ENCODE measurements at places on chromosomes 12 and 14. TPM values are rescaled to one million over a fixed set of nuclear protein-coding genes. Genes with fewer than 3 reads are reported as not detected.

GRCh38 chr12:99267038-99267437 is 380.5 kb upstream of the GARIN6 start:
- DNase-seq = no peak

DNA sequence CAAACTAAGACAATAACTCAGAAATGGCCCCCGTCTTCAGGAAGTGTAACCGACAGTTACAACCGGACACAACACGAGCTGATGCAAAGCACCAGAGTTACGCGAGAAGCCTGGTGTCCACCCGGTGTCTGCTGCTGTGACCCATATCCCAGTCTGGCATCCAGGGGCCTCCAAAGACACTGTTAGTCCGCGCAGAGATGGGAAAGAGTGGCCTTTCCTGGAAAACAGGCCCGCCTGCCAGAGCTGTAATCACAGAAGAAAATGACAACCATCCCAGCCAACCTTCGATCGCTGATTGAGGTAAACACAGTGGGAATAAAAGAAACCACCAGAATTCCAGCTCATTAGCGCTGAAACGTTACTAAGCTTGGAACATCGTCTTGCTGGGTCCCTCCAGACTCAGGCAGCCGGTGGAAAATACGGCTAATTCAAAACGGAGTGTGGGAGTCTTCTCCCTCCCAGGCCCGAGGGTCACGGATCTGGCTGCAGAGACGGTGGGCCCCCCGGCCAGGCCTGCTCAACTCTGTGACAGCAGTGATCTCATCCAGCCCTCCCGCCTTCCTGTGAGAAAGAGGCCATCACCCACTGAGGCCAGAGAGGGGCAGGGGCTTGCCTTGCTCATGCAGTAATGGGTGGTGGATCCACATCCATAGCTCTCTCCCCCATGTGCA is 273.9 kb upstream of the RTL1 start:
- no peak for DNase-seq

GRCh38 chr12:121781998-121782979 is 11.2 kb downstream of the RHOF start:
- DNase-seq = no peak

GRCh38 chr12:65189028-65189718 is 19.8 kb downstream of the LEMD3 start:
- no peak for DNase-seq

DNA sequence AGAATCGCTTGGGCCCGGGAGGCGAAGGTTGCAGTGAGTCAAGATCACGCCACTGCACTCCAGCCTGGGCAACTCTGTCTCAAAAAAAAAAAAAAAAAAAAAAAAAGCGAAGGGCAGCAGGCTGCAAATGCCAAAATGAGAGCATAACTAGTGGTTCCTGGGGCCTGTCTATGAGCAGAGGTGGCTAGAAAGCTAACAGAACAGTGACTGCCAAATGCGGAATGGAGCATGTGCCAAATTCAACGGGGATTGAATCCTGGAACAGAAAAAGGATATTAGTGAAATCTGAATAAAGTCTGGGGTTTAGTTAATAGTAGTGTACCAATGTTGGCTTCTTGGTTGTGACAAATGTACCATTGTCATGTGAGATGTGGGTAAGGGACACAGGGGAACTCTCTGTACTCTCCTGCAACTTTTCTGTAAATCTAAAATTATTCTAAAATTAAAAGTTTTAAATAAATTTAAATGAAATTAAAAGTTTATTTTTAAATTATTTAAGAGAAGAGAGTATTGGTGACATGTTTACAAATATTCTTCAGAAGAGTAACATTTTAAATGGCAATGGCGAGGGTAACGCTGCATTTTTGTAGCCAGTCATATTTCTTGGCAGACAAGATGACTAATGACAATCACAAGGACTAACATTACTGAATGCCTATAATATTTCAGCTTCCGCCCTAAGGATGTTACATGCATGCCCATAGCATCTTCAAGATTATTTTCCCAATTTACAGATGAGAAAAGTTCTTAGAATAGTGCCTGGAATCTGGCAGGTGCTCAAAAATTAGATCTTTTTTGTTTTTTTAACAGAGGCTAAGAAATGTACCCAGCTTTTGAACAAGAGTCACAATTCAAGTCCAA is 28.9 kb upstream of the NUDT4 start:
- no peak for DNase-seq

DNA sequence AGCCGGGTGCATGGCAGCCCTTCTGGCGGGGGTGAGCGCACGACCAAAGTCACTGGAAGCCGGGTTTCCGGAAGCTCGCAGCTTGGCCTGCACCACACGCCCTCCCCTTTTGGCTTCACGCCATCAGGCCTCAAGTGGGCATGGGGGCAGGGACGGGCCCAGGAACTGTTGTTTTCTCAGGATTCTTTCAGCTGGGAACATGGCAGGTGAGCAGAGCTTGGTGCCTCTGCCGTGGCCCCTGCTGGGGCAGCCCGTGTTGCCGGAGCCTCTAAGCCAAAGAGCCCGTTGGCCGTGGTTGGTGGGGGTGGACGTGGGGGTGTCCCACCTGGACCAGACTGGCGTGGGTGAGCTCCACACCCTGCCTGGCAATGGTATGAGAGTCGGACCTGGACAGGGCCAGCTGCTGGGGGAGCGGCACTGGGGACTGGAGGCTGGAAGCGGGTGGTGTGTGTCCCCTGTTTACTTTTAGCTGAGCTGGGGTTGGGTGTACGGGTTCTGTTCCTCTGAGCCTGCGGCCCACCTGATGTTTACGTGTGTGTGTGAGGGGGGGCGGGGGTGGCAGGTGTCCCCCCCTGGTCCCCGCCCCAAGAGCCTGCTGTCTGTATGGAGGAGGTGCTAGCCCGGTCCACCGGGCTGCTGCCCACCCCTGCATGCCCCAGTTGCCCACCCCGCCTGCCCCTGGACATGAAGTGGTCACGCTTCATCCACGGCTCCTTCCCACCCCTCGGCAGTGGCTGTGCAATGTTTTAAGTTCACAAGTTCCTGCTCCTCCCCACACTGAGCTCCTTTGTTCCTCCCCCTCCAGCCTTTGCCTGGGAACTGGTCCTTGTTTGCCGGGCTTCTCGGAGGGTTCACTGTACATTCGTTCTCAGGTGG is 28.7 kb upstream of the PLD4 start:
- no peak for DNase-seq

- peak; percentile 25 for DNase-seq
These were observed 35.7 kb downstream of the LGR5 start for GRCh38 chr12:71475280-71475679.

LHX5 gene
- total RNA-seq = 0.02 TPM

DEGS2 gene
- total RNA-seq = not detected

C12orf50 gene
- not detected for total RNA-seq

SLC4A8 gene
- 12.3 TPM for total RNA-seq

Measured in M059J (cell line).